ENCODE measurements at places on chromosomes 13 and 19. TPM values are rescaled to one million over a fixed set of nuclear protein-coding genes. Genes with fewer than 3 reads are reported as not detected.
A peak's percentile ranks its signal among the peaks of the same experiment; 100 is the strongest.

Gene GNG7
- polyA plus RNA-seq = 1.6 TPM

Gene CYP2A7
- not detected for polyA plus RNA-seq

Gene KASH5
- 0.03 TPM for polyA plus RNA-seq

Gene POMP
- 37.1 TPM for polyA plus RNA-seq

Gene ZNF99
- not detected for polyA plus RNA-seq

Gene VSTM1
- 0.24 TPM for polyA plus RNA-seq

Gene SHC2
- 0.80 TPM for polyA plus RNA-seq

Gene WDR88
- 0.03 TPM for polyA plus RNA-seq

Gene GIPC3
- polyA plus RNA-seq = 0.26 TPM

Gene THSD1
- 8.9 TPM for polyA plus RNA-seq

Gene MRI1
- polyA plus RNA-seq = 56.8 TPM

Gene ZNF560
- 0.10 TPM for polyA plus RNA-seq

DNA sequence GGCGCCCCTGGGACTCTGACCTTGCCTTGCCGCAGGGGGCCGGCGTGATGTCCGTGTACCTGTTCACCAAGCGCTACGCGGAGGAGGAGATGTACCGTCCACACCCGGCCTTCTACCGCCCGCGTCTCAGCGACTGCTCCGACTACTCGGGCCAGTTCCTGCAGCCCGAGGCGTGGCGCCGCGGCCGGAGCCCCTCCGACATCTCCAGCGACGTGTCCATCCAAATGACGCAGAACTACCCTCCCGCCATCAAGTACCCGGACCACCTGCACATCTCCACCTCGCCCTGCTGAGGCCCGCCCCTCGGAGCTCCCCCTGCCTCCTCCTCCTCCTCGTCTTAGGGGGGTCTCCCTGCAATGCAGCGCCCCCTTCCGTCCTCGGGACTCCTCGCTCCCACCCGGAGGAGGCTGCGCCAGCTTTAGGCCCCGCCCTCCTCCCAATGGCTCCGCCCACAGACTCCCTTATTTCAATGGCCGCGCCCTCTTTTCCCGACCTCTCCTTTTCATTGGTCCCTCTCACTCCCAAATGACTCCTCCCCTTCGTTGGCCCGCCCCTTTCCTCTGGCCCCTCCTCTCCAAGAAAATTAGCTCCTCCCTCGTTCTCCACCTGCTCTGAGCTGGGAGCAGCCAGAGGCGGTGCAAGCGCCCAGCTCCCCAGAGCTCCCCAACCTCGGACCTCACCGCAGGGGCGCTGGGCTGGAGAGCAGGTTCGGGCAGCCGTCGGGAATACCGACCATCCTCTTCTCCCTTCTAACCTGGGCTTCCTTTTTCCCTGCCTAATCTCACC, 20.5 kb upstream of the CACNG8 start:
- peak; percentile 78 for DNase-seq

DNA sequence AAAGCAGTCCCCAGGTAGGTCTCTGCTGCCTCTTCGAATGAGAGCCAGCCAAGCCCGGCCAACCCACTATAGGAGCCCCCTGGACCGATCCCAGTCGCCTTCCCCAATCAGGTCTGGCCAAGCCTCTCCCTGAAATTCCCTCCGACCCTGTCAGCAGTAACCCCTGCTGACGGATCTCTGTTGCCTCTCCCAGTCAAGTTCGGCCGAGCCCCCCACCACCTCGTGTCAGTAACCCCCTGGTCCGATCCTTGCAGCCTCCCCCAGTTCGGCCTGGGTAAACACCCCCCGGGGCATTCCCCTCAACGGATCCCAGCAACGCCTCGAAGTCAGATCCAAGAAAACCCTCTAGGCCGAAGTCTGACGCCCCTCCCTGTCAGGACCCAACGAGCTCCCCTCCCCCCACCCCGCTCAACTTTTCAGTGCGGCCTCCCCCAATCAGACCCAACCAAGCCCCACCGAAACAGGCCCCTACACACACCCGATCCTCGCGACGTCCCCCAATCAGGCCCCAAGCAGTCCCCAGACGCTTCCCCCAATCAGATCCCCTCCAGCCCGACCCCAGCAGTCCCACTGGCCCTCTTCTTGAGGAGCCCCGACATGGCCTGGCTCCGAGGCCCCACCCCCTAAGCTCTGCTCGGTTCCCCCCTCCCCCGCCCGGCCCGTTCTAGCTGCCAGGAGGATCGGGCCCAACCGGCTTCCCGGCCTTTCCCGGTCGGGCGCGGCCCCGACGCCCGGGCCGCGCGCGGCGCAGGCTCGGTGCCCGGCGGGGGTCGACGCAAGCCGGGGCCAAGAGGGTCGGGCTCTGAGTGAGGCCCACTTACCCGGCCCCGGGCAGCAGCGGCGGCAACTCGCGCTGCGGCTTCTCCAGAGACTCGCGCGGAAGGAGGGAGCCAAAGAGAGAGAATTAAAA, 1.8 kb downstream of the TNPO2 start:
- DNase-seq = peak; percentile 89

- DNase-seq = peak; percentile 65
Measured at GRCh38 chr19:8340341-8341096, 2.5 kb downstream of the KANK3 start.

- no peak for DNase-seq
Measured at GRCh38 chr13:25179832-25180774, 8.0 kb upstream of the AMER2 start.

DNA sequence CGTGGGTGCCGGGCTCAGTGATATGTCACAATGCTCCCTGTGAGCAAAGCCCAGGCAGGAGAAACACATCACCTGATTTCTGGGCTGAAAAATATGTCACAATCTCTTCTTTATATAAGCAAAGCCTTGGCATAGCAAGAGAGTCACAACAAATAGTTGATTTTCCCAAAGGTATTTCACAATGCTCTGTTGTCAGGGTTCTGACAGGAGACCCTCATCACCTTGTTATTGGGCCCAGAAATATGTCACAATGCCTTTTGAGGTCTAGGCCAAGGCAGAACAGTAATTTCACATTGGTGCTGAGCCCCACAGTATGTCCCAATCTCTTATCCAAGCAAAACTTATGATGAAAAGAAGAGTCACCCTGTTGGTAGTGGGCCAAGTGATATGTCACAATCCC, 125.7 kb downstream of the ZNF675 start:
- DNase-seq = no peak

GRCh38 chr19:57511484-57511883, 11.7 kb downstream of the ZNF773 start:
- no peak for DNase-seq

GRCh38 chr13:39451860-39452301, 151.1 kb downstream of the LHFPL6 start:
- no peak for DNase-seq

GRCh38 chr13:35014606-35015213, 72.6 kb downstream of the NBEA start:
- no peak for DNase-seq

DNA sequence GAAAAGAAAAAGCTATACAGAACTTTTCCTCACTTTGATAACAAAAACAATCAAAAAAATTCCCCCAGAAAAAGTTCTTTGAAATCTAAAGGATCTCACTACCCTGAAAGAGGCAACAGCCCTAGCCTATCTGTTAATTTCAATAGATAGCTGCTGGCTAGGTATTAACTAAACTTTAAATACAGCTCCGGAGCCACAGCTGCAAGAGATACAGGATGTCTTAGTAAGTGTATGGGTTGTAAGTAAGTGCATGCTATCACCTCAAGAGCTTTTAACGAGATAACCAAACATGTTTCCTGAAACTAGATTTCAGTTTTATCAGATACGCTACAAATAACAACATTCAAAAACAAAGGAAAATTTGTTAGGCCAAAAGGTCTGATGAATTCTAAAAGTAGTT, 148.4 kb downstream of the KLF12 start:
- no peak for DNase-seq

- DNase-seq = no peak
Measured at GRCh38 chr13:80547885-80548825, 207.2 kb upstream of the SPRY2 start.

GRCh38 chr13:58594747-58595600, 963.4 kb downstream of the PCDH17 start:
- no peak for DNase-seq

DNA sequence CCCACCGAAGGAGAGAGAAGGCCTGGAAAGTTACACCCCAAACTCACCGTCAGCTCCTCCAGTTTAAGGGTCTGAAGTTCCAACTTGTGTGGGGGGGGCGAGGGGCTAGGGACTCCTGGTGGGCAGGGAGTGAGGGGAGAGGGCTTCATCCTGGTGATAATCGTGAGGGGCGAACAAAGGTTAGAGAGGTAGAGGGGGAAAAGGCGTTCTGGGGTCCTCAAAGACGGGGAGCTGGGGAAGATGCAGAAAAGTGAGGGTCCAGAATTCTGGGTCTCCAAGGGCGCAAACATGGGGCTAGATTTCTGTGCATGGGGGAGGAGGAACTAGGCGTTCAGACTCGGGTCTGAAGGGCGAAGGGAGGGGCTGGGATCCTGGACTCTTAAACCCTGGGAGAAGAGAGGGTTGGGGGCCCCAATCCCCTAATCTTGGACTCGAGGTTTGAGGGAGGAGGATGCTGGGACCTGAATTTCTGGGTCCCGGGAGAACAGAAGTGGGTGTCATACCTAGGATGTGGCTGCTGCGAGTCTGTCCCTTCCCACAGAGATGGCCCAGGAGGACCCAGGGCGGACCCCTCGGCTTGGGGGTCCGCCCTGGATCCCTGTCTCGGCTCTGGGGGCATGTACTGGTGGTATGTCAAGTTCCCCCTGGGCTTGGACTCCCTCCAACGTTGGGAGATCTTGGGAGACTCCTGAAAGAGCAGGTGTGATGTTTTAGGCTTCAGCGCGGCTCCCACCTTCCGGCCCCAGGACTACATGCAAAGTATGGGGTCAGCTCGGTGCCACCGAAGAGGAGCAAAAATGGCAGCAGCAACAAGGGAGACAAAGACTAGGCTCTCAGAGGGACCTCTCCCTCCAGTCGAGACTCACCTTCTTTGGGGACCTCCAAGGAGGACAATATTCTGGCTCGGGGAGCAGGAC, 4.5 kb downstream of the MAMSTR start:
- DNase-seq = no peak

- DNase-seq = no peak
Measured at GRCh38 chr13:110317496-110318195, 10.6 kb downstream of the COL4A2 start.

GRCh38 chr19:21410166-21410565, 13.2 kb downstream of the ZNF493 start:
- DNase-seq = no peak

DNA sequence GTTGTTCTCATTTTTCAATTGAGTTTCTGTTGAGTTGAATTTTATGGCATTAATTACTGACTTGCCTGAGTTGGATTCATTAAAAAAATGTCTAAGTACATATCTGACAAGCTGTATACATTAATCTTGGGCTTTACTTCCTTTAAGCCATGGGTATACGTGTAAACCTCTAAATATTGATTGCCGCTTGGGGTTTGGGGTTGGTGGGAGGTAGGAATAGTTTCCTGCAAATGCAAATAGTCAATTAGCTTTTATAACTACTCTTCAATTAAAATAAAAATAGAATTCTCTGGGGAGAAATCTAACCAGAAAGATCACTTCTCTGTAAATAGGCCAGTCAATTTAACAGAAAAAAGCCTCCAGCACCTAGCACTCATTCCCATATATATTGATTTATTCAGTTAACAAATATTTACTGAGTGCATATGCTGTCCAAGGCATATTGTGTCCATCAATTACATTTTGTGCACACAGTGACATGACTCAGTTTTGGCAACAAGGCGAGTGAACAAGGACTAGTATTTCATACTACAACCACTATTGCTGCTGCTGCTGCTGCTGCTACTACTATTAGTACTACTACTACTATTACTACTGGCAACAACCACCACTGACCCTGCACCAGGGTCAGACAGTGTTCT, 306.8 kb downstream of the RFC3 start:
- no peak for DNase-seq

DNA sequence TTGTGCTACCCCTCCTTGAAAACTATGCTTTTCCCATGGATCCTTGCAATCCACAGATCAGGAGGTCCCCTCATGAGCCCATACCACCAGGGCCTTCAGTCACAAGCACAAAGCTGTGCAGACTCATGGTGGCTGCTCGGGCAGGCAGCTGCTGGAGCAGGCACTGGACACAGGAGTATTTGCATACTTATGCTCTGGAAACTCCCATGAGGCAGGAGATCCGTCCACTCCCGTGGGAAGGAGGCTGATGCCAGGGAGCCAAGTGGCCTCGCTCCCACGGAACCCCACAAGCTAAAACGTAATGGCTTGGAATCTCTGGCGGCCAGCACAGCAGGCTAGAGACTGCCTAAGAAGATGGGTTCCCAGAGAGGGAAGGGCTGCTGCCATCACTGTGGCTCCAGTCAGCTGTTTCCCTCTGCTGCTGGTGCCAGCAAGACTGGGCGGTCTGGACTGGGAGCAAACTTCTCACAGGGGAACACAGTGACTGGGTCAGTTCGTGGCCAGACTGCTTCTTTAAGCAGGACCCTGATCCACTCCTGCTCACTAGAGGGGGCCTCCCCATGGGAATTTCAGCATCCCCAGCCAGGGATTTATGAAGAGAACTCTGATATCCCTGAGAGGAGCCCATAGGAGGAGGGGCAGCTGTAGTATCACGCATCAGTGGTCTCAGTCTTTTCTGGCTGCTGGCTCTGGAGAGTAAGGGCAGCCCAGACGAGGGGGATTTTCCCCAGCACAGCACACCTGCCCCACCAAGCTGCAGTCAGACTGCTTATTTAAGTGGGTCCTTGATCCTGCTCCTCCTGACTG, 370.3 kb upstream of the ATXN8OS start:
- DNase-seq = no peak

- DNase-seq = no peak
Measured at GRCh38 chr19:19542507-19542906, 4.4 kb downstream of the CILP2 start.

DNA sequence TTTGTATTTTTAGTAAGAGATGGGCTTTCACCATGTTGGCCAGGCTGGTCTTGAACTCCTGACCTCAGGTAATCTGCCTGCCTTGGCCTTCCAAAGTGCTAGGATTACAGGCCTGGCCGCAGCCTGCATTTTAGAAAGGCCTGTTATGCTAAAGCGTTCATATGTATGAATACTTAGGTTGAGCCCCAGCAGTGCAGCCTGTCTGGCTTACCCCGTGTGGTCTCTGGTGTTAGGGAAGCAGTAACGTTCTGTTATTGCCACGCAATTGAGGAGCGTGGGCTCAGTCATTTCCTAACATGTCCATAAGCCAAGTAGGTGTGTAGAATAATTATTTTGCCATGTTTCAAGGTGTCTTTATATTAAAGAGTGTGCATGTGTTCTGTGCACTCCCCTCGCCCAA, 14.3 kb downstream of the HNRNPM start:
- DNase-seq = no peak

DNA sequence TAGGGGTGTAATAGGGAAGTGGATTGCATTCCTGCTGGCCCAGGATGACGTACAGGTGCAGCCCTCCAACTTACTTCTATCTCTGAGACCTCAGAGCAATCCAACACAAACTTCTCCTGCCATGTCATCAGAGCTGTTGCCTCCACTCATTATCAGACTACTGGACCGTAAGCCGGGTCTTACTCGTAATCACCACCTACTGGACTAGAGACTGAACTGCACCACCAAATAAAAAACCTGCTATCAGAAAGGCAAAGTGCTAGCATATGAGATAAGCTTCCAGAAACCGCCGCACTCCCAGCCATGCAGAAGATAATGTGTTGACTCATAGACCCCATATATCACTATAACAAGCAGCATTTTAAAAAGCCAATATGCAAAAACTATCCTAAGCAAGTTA, 102.0 kb downstream of the SLITRK1 start:
- peak; percentile 14 for DNase-seq

Measured in SK-N-SH (cell line).